ENCODE measurements at places on chromosomes 13 and 19. TPM values are rescaled to one million over a fixed set of nuclear protein-coding genes. Genes with fewer than 3 reads are reported as not detected.

RAP2A gene
- total RNA-seq, result 27.1 TPM

C1QTNF9B gene
- not detected for total RNA-seq

OR10H4 gene
- not detected for total RNA-seq

KCTD4 gene
- not detected for total RNA-seq

DCLK1 gene
- 78.9 TPM for total RNA-seq

PEG3 gene
- 12.7 TPM for total RNA-seq

SELENOV gene
- total RNA-seq, result not detected

PARP4 gene
- 80.4 TPM for total RNA-seq

CC2D1A gene
- total RNA-seq, result 16.8 TPM

PLIN5 gene
- total RNA-seq, result 30.5 TPM

Data from subcutaneous adipose tissue (tissue), 4 donors.